ENCODE measurements at places on chromosomes 2 and 18. TPM values are rescaled to one million over a fixed set of nuclear protein-coding genes. Genes with fewer than 3 reads are reported as not detected.

- no peaks in the 10 kb centered on the region for H3K27me3 ChIP-seq
- no peak overlapping the region for H3K27ac ChIP-seq
- DNase-seq: no peak
- no peak overlapping the region for H3K4me3 ChIP-seq
Observed at GRCh38 chr2:215277944-215278343, 33.9 kb upstream of the ATIC start.

GRCh38 chr2:68993660-68994059, 19.2 kb downstream of the GKN1 start:
- no peaks in the 10 kb centered on the region for H3K36me3 ChIP-seq
- H3K27me3 ChIP-seq: peaks cover 20% of the 10 kb centered on the region
- H3K4me3 ChIP-seq: no peak overlapping the region
- no peak for DNase-seq

DNA sequence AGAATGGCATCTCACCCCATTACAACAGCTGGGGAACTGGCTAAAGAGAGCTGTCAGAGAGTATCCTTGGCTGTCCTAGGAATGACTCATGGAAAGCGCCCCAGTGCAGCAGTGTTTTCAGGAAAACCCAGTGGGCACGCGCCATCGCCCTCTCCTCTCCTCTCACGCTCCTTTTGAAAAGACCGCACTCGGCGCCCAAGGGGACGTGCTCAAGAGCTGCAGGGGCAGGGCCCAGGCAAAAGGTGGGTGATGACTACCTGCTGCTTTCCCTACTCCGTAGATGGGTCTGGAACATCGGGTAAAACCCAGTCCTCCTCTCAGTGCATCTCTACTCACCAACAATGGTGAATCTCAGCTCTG, 68.1 kb downstream of the EMILIN2 start:
- H3K27me3 ChIP-seq: no peaks in the 10 kb centered on the region
- DNase-seq: peak; percentile 62
- peaks cover 10% of the 10 kb centered on the region for H3K4me1 ChIP-seq
- no peak overlapping the region for H3K4me3 ChIP-seq
- peaks cover 14% of the 10 kb centered on the region for H3K36me3 ChIP-seq

FAM228B gene
- 20.4 TPM for total RNA-seq

- H3K4me1 ChIP-seq: no peaks in the 10 kb centered on the region
- no peak overlapping the region for H3K27ac ChIP-seq
- peaks cover 2% of the 10 kb centered on the region for H3K27me3 ChIP-seq
- no peaks in the 10 kb centered on the region for H3K36me3 ChIP-seq
- no peak overlapping the region for H3K4me3 ChIP-seq
- no peak for DNase-seq
Observed at GRCh38 chr2:31318361-31319336, 84.7 kb downstream of the EHD3 start.

DNA sequence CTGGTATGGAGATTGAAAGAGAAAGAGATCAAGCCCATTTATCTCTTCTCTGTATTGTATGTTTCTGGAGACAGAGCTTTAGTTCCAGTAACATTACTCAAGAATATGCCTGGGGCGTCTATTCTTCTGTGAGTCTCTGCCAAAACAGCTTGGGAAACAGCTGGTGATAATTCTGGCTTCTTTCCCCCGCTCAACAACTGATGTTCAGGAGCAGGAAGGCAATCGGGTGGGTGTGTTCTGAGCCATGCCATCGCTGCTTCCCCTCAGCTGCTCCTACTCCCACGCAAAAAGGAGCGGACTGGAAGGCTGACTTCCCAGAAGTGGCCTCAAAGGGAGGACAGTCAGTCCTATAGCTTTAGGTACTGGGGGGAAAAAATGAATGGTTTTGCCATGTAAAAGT, 695.1 kb downstream of the PLCL1 start:
- no peak overlapping the region for H3K27ac ChIP-seq
- H3K36me3 ChIP-seq: no peaks in the 10 kb centered on the region
- H3K27me3 ChIP-seq: no peaks in the 10 kb centered on the region
- DNase-seq: no peak
- H3K4me1 ChIP-seq: peaks cover 6% of the 10 kb centered on the region

DNA sequence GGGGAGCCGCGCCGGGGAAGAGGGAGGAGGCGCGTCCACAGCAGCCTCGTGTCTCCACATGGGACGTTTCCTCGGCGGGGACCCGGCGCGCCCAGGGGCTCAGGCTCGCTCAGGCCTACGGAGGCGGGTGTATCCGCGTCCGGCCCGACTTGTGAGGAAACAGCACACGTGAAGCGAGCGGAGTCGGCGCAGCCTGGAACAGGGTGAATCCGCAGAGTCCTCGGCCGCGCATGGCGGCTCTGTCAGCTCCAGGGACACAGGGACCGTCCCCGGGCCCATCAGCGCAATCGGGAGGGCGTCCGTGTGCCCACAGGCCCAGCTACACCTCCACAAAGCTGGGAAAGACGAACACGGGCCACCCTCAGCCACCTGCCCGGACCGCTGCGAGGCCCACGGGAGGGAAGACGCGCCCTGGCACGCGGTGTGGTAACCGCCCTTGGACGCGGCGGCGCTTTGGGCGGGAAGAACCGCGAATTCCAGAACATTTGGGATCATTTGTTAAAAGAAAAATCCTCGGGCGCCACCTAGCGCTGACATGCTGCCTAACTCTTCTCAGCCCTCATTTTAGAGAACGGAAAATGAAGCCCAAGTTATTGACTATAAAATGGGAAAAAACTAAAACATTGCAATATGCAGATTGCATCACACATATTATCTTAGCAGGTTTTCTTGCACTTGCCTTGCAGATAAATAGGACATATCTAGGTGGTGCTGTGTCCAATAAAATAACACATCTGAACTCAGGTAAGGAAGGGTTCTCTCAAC, 40.4 kb downstream of the TMEM18 start:
- H3K27ac ChIP-seq: no peak overlapping the region
- H3K36me3 ChIP-seq: no peaks in the 10 kb centered on the region
- DNase-seq: peak; percentile 77

All from type B pancreatic cell (in vitro differentiated cells).